ENCODE measurements at places on chromosomes 16 and 17.

- no peak for DNase-seq
Measured at GRCh38 chr16:30186444-30186781, 3.0 kb downstream of the CORO1A start.

DNA sequence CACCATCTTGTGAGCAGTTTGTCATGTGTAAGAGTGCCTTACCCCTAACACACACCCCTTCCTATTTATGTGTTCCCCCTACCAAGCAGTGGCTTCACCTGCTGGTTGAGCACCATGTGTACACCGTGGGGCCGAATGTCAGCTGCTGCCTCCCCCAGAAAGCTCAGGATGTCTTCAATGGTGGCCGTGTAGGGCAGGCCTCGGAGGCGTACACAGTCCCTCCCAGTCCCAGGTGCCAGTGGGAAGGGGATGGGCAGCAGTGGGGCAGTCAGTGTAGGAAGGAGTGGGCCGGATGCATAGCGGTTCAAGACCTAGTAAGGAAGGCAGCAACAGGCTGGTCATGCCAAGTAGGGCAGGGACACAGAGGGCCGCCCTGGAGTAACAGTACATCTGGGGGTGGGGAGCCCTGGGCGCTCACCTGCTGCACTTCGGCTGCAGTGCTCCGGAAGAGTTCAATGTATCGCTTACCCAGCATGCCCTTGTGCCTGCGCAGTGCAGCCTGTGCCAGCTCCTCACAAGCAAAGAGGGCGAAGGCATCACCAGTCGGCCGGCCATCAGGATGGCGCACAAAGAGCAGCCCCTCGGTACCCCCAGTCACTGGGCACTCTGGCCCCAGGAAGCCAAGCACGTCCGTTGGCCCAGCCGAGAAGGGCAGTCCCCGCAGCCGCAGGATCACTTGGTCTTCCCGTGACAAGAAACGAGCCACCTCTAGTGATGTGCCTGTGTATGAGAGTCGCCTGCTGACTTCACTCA is 4.4 kb downstream of the ESRP2 start:
- no peak for DNase-seq

DNA sequence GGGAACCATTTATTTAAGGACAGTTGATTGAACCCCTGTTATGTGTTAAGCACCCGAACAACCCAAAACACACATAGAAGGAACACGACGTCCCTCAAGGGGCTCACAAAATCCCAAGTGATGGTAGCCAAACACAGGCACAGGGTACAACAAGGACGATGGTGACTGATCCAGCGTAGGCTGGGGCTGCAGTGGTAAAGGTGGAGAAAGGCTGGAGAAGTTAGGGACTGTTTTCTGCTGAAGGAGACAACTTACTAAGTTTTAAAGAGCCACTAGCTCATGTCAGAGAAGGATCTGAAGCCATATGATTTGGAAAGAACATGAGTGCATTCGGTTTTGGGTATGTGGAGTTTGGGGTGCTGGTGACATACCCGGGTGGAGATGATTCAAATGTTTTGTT is 229.6 kb upstream of the TNRC6C start:
- no peak for DNase-seq

GRCh38 chr16:24102209-24102660 is 153.9 kb upstream of the CACNG3 start:
- no peak for DNase-seq

GRCh38 chr17:6714315-6714874 is 1.2 kb upstream of the SLC13A5 start:
- DNase-seq, result no peak

GRCh38 chr17:79023886-79024771 is at the start of gene C1QTNF1:
Gene C1QTNF1, plus strand, starts transcription at chr17:79024169. Its CDS starts 19,800 bp downstream, at chr17:79043969.
- DNase-seq, result no peak

- no peak for DNase-seq
Measured at GRCh38 chr17:20053361-20053964, 44.3 kb downstream of the SPECC1 start.

DNA sequence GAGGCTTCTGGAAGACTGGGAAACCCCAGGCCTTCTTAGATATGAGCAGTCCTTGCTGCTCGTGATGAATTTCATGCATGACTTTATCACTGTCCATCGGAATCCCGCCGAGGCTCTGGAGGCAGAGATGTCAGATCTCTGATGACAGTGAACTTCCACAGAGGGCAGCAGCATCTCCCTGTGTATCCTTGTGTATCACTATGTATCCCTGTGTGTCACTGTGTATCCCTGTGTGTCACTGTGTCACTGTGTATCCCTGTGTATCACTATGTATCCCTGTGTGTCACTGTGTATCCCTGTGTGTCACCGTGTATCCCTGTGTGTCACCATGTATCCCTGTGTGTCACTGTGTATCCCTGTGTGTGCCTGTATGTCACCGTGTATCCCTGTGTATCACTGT is 160.2 kb upstream of the CHMP6 start:
- no peak for DNase-seq

GRCh38 chr16:61364990-61365389 is 671.2 kb downstream of the CDH8 start:
- no peak for DNase-seq

- DNase-seq, result no peak
Measured at GRCh38 chr17:80782536-80783427, 208.9 kb upstream of the CHMP6 start.

DNA sequence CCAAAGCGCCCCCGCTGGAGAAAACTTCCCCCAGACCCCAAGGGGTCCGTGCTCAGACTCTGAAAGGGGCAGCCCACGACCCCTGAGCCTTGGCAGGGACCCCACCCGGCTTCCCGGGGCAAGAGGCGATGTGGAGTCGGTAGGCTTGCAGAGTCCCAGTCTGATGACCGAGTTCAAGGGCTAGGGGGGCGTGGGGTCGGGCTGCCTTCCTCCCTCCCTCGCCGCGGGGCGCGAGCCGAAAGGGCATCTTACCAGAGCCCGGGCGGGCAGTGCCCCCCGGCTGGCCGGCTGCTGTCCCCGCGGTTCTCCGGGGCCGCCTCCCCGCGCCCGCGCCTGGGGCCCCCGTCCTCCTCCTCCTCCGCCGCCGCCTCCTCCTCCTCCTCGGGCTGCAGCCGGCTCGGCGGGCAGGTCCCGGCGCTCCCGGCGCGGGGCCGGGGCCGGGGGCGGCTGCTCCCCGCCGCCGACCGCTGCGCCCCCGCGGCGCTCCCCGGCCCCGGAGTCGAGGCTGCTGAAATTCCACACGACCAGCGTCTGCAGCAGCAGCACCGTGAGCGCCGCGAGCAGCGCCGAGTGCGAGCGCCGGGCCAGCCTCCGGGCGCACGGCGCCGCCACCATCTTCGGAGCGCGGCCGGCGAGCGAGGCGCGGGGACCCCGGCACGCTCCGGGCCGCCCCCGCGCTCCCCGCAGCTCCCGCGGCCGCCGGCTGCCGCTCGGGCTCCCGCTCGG is 415 bp downstream of the XYLT1 start:
- no peak for DNase-seq

DNA sequence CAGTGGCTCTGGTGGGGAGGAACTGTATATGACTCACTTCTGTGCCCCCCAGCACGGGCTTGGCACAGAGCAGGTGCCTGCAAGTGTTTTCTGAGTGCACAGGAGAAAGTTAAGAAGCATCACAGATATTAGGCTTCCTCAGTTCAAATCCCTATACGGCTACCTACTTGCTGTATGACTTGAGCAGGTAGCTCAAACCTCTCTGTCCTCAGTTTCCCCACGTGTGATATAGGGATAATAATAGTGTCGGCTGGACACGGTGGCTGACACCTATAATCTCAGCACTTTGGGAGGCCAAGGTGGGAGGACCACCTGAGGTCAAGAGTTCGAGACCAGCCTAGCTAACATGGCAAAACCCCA is 95.7 kb downstream of the C16orf78 start:
- no peak for DNase-seq

DNA sequence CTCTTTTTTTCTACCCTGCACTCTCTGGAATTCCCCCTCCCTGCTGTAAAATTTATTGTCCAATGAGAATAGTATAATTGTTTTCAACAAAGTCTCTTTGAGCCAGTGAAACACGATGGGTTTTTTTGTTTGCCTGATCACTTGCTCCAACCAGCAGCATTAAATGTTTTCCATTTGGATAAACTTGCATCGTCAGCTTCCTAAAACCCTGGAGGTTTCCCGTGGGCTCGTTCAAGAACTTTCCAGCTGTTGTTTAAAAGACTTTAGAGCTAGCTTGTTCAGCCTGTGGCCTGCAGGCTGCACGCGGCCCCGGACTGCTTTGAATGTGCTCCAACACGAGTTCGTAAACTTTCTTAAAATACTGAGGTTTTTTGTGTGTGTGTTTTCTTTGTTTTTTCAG is 14.9 kb downstream of the NAGPA start:
- DNase-seq, result no peak

- no peak for DNase-seq
Measured at GRCh38 chr16:916035-916799, 54.6 kb downstream of the LMF1 start.

- no peak for DNase-seq
Measured at GRCh38 chr17:13643180-13643579, 41.5 kb upstream of the HS3ST3A1 start.

DNA sequence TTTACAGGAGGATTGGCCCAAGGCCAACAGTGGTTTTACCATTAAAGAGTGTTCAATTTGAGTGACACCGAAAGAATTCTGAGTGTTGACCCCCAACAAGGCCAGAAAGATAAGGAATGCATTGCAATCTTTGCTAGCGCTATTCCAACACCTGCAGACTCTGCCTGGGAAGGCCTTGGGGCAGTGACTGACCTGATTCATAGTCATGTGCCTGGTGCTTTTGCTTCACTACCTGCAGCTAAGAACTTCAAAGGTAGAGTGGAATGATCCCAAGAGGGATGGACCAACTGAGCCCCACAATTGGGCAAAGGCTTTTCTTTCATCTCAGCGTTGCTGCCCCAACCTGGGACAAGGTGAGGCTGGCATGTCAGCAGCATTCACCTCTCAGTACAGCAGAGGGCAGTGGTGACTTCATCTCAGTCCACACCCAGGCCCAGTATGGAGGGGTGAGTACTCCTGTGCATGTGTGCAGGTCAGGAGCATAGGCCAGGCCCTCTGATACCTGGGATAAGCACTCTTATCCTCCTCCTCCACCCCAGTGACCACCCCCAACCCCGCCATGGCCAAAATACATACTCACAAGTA is 149.6 kb upstream of the GNAO1 start:
- peak; percentile 0 for DNase-seq

DNA sequence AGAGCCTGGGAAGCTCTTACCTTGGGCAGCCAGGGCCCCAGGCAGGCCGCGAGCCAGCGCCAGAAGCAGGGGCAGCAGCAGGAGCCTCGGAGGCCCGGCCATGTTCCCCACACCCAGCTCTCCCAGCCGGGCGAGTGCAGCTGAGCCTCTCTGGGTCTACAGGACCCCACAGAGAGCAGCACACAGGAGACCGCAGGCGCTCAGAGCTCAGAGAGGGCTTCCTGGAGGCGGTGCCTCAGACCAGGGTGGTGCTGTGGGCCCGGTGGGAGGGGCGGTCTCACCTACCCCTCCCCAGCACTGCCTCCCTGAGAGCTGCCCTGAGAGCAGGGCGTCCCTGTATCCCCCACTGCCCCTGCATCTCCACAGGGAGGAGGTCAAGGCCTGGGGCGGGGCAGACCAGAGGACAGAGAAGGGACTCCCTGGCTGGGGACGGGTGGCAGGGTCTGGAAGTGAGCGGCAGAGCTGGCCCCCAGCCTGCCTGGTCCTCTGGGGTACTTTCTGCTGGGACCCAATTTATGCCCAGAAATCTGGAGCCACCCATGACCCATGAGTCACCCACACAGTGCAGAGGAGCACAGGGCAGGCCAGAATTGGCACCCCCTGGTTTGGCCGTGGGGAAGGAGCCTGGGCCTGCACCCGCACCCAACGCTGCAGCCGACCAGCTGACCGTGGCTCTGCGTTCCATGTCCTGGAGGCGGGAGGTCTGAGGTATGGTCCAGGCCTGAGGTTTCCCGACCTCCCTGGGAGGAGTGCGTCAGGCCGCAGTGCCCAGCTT is at the start of gene CD7:
TSS of gene CD7 (minus strand) at position 215 of the 775 bp plus-strand sequence. CDS start at position 102, 113 bp downstream.
- no peak for DNase-seq

Data from stimulated activated CD8-positive, alpha-beta memory T cell treated with anti-CD3 and anti-CD28 coated beads, Interleukin-12 subunit alpha, Interleukin-12 subunit beta, amount 100 ng/mL, for 1 hour (primary cell).